B cell (primary cell): ENCODE measurements at places on chromosomes 1 and 21. TPM values are rescaled to one million over a fixed set of nuclear protein-coding genes. Genes with fewer than 3 reads are reported as not detected.

Gene FAM151A
- total RNA-seq: not detected in 2 replicates

Gene PADI1
- not detected in 2 replicates for total RNA-seq

Gene TFB2M
- 11.6 and 14.7 TPM in 2 replicates for total RNA-seq

Gene MROH9
- total RNA-seq: not detected in 2 replicates

Gene DCAF8
- total RNA-seq: 247 and 266 TPM in 2 replicates

Gene LCE1B
- not detected in 2 replicates for total RNA-seq

Gene TRIM63
- total RNA-seq: not detected in 2 replicates

Gene PPCS
- 68.2 and 74.9 TPM in 2 replicates for total RNA-seq

Gene EPRS1
- 56.9 and 61.7 TPM in 2 replicates for total RNA-seq

Gene IL23R
- not detected in 2 replicates for total RNA-seq

Gene S100A10
- total RNA-seq: 40.4 and 47.1 TPM in 2 replicates

Gene ADGRB2
- total RNA-seq: 1.6 and 1.9 TPM in 2 replicates

Gene TTF2
- 28.9 and 29.1 TPM in 2 replicates for total RNA-seq

Gene PIGV
- total RNA-seq: 16.1 and 17.4 TPM in 2 replicates

Gene SELP
- 0.87 and 0.99 TPM in 2 replicates for total RNA-seq

Gene FAM177B
- total RNA-seq: 19.6 and 19.9 TPM in 2 replicates

Gene CFAP74
- not detected in 2 replicates for total RNA-seq

Gene EMC1
- 43.3 and 45.5 TPM in 2 replicates for total RNA-seq

Gene CEP104
- total RNA-seq: 71.8 and 76.2 TPM in 2 replicates

Gene BMP8B
- 2.3 and 2.5 TPM in 2 replicates for total RNA-seq

Gene FCRL2
- total RNA-seq: 78.3 and 81.0 TPM in 2 replicates

Gene ATP5IF1
- 81.1 and 88.1 TPM in 2 replicates for total RNA-seq

Gene CCDC27
- total RNA-seq: not detected in 2 replicates

Gene TRNP1
- 2.1 and 2.3 TPM in 2 replicates for total RNA-seq

Gene TSTD1
- 85.6 and 94.4 TPM in 2 replicates for total RNA-seq

Gene SPAG17
- total RNA-seq: not detected in 2 replicates
